Epithelial cell of umbilical artery (primary cell): ENCODE measurements at places on chromosomes 2 and 18. TPM values are rescaled to one million over a fixed set of nuclear protein-coding genes. Genes with fewer than 3 reads are reported as not detected.

Gene RAX
- not detected in 2 replicates for total RNA-seq

Gene GPR155
- total RNA-seq = 0.65 and 1.1 TPM in 2 replicates

Gene ADCYAP1
- total RNA-seq = not detected in 2 replicates

Gene ACTR1B
- total RNA-seq = 58.1 and 61.1 TPM in 2 replicates

Gene FEV
- not detected in 2 replicates for total RNA-seq

Gene HNMT
- total RNA-seq = 3.2 and 10.4 TPM in 2 replicates

Gene NEURL3
- total RNA-seq = 0.15 TPM in 1 of 2 replicates, not detected in the other

Gene FAP
- 7.1 and 40.3 TPM in 2 replicates for total RNA-seq

Gene ESCO1
- total RNA-seq = 12.3 and 16.9 TPM in 2 replicates

Gene ENOSF1
- total RNA-seq = 22.1 and 40.6 TPM in 2 replicates

Gene ASB18
- not detected in 2 replicates for total RNA-seq

Gene SEMA4F
- 4.2 and 4.7 TPM in 2 replicates for total RNA-seq

Gene MC5R
- not detected in 2 replicates for total RNA-seq

Gene CYP27A1
- total RNA-seq = 17.2 and 18.2 TPM in 2 replicates

Gene AKAIN1
- total RNA-seq = not detected in 2 replicates

Gene MROH2A
- total RNA-seq = not detected in 2 replicates

Gene CAPN13
- total RNA-seq = not detected in 2 replicates

Gene SP9
- total RNA-seq = 0.15 TPM in 1 of 2 replicates, not detected in the other

Gene CFAP65
- total RNA-seq = not detected in 2 replicates

Gene LHCGR
- not detected in 2 replicates for total RNA-seq

Gene LINC00305
- not detected in 2 replicates for total RNA-seq

Gene ZNF514
- total RNA-seq = 9.1 and 9.9 TPM in 2 replicates

Gene DSG4
- not detected in 2 replicates for total RNA-seq

Gene NPAS2
- 6.8 and 8.1 TPM in 2 replicates for total RNA-seq

Gene ZAP70
- total RNA-seq = not detected in 2 replicates

Gene SLC4A1AP
- 29.8 and 34.4 TPM in 2 replicates for total RNA-seq

Gene UBE2F
- 67.2 and 94.2 TPM in 2 replicates for total RNA-seq

Gene CGREF1
- 3.6 and 4.7 TPM in 2 replicates for total RNA-seq

Gene TUBB8B
- not detected in 2 replicates for total RNA-seq

Gene CDH7
- under 0.01 TPM in 1 of 2 replicates, not detected in the other for total RNA-seq
